A549 treated with CORT108297 at 1 μM for 4 hours (cell line): ENCODE measurements at places on chromosomes 2 and 18. TPM values are rescaled to one million over a fixed set of nuclear protein-coding genes. Genes with fewer than 3 reads are reported as not detected.

AGXT gene
- total RNA-seq: not detected in 5 replicates

FAM124B gene
- total RNA-seq: not detected in 5 replicates

CEP192 gene
- 6.9 to 9.2 TPM (median 8.6 TPM) in 5 replicates for total RNA-seq

RAMP1 gene
- 0.32 TPM in 1 of 5 replicates, not detected in the others for total RNA-seq

ATG16L1 gene
- 44.4 to 50.7 TPM (median 47.4 TPM) in 5 replicates for total RNA-seq

MAL gene
- 0.07 TPM in 1 of 5 replicates, not detected in the others for total RNA-seq

GKN2 gene
- total RNA-seq: 2.4 to 4.1 TPM (median 2.9 TPM) in 5 replicates

NR4A2 gene
- 1.7 to 3.3 TPM (median 2.8 TPM) in 5 replicates for total RNA-seq

SLC16A14 gene
- 0.58 to 1.3 TPM (median 1.2 TPM) in 5 replicates for total RNA-seq

UPP2 gene
- not detected in 5 replicates for total RNA-seq

DUSP2 gene
- 0.22 to 0.56 TPM (median 0.44 TPM) in 5 replicates for total RNA-seq

ABCB11 gene
- 0.01 to 0.02 TPM (median 0.02 TPM) in 5 replicates for total RNA-seq
